WTC11 (cell line): ENCODE measurements at places on chromosomes 12 and 14. TPM values are rescaled to one million over a fixed set of nuclear protein-coding genes. Genes with fewer than 3 reads are reported as not detected.
A peak's percentile ranks its signal among the peaks of the same experiment; 100 is the strongest.

Gene PPTC7
- 14.2 to 15.6 TPM (median 14.9 TPM) in 3 replicates for total RNA-seq

GRCh38 chr12:52082988-52083637 is 3.6 kb downstream of the SMIM41 start:
- peak; percentile 83 for DNase-seq

GRCh38 chr12:65609359-65609771 is 214.9 kb upstream of the HMGA2 start:
- DNase-seq = no peak

Gene TAS2R9
- total RNA-seq = not detected in 3 replicates

DNA sequence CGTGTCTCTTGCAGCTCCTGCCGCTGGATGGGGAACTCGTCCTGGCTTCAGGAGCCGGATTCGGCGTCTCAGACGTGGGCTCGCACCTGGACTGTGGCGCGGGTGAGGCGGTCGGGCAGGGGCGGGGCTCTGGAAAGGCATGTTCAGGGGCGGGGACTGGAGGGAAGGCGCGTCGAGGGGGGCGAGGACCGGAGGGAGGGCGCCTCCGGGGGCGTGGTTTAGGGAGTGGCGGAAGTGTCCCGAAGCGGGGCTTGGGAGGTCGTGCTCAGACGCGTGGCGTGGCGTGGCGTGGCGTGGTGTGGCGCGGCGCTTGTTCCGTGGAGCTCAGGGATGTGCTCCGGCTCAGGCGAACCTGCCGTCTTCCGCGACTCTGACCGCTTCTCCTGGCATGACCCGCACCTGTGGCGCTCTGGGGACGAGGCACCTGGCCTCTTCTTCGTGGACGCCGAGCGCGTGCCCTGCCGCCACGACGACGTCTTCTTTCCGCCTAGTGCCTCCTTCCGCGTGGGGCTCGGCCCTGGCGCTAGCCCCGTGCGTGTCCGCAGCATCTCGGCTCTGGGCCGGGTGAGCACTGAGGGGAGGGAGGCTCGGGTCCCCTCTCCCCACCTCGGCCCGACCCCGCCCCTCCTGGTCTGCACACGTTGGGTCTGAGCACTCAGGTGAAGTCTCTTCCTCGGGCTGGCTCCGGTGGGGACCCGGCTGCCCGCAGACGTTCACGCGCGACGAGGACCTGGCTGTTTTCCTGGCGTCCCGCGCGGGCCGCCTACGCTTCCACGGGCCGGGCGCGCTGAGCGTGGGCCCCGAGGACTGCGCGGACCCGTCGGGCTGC is 6.2 kb downstream of the AMN start:
- DNase-seq = peak; percentile 88

- DNase-seq = peak; percentile 42
Observed at GRCh38 chr12:117100251-117100650, 1.0 kb upstream of the TESC start.

- no peak for DNase-seq
Observed at GRCh38 chr14:50936016-50936340, 8.3 kb downstream of the PYGL start.

- no peak for DNase-seq
Observed at GRCh38 chr12:118145798-118146156, 9.9 kb downstream of the PEBP1 start.

- DNase-seq = no peak
Observed at GRCh38 chr12:124497658-124498057, 69.8 kb downstream of the NCOR2 start.

GRCh38 chr14:100830681-100831080 is 4.8 kb downstream of the MEG3 start:
- DNase-seq = no peak

Gene CABP1
- total RNA-seq = 10.1 to 14.1 TPM (median 10.7 TPM) in 3 replicates

- DNase-seq = no peak
Observed at GRCh38 chr12:117968151-117968789, 520 bp downstream of the KSR2 start.

GRCh38 chr12:103780992-103781391 is 60.0 kb downstream of the NT5DC3 start:
- no peak for DNase-seq

GRCh38 chr12:52204095-52204930 is 12.5 kb upstream of the KRT80 start:
- DNase-seq = peak; percentile 10

- DNase-seq = no peak
Observed at GRCh38 chr14:65237941-65238340, 135.6 kb upstream of the MAX start.

GRCh38 chr12:28585146-28585545 is 394.9 kb downstream of the CCDC91 start:
- DNase-seq = no peak

DNA sequence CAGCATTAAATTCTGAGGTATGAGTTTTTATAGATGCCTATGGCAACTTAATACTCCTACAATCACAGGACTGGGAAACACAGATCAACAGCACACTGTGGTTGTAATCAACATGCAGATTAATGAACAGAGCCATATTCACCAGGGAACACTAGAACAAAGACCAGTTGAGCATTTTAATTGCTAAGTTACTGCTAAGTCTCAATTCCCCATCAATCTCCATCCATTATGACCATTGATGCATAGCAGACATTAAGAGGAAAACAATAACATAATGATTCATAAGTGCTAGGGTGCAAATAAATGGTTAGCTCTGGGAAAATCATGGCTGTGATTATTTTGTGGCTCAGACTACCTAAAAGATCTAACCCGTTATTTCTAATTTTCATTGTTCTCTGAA is 505.6 kb downstream of the TRHDE start:
- no peak for DNase-seq

DNA sequence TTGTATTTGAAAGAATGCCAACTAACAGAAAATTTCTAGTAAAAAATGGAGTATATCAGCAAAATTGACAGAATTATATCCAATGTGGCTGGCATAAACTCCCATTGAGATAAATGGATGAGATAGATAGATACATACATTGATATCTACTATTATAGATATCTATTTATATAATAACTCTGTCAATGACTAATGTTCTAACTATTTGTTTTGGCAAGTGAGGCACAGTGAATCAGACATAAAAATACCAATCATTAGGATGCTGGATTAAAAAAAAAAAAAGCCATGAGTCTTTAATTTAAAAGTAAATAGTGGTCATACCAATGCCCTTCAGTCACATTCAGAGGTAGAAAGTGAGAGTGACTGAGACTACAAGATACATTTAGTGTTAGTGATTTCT is 33.7 kb upstream of the GLIPR1 start:
- no peak for DNase-seq

DNA sequence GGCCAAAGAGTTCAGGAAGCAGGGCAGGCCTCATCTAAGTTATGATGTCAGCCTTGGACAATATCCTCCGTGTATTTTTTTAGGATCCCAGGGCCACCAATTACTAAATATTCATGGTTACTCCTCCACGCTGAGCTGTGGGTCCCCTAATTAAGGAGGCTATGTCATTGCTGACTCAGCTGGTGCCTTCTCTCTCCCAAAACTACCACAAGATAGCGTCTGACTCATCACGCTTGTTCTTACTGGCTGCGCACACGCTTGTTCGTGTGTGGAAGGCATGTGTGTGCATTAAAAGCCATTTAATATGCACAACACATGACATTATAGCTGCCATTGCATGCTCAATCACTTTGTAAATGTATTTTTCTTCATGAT is 78.3 kb downstream of the GSC start:
- DNase-seq = no peak

Gene MSRB3
- 0.80 to 1.8 TPM (median 0.85 TPM) in 3 replicates for total RNA-seq

- no peak for DNase-seq
Observed at GRCh38 chr12:68158432-68158831, 1.1 kb downstream of the IFNG start.

- DNase-seq = no peak
Observed at GRCh38 chr12:131793243-131794022, 34.8 kb upstream of the MMP17 start.

GRCh38 chr14:24036169-24036962 is 15.4 kb upstream of the CARMIL3 start:
- DNase-seq = peak; percentile 80

DNA sequence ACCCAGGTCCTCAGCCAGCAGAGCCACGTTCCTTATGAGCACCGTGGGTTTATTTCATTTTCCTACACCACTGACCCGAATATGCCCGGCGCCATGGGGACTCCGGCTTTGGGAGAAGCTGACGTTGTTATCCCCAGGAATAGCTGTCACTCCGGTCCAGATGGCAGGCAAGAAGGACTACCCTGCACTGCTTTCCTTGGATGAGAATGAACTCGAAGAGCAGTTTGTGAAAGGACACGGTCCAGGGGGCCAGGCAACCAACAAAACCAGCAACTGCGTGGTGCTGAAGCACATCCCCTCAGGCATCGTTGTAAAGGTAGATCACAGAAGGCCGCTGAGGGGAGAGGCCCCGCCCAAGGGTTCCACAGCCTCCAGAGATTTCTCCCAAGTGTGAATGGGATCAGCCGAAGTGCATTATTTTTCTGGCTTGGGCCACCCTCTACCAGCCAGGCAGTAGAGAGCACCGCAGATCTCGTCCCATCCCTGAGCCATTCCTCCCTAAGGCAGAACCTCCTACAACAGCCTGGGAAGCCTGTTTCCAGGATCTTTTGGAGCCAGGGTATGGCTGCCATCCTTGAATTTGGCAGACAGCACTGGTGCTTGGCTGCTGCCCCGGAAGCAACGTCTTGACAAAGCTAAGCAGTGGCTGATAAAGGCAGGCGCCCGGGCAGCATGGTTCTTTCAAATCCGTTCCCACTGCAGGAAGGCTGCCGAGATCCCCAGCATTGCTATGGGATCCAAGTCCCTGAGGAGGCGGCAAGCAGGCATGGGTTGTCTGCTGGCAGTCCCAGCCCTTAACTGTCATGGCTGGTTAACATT is 17.8 kb downstream of the CDK2AP1 start:
- no peak for DNase-seq

DNA sequence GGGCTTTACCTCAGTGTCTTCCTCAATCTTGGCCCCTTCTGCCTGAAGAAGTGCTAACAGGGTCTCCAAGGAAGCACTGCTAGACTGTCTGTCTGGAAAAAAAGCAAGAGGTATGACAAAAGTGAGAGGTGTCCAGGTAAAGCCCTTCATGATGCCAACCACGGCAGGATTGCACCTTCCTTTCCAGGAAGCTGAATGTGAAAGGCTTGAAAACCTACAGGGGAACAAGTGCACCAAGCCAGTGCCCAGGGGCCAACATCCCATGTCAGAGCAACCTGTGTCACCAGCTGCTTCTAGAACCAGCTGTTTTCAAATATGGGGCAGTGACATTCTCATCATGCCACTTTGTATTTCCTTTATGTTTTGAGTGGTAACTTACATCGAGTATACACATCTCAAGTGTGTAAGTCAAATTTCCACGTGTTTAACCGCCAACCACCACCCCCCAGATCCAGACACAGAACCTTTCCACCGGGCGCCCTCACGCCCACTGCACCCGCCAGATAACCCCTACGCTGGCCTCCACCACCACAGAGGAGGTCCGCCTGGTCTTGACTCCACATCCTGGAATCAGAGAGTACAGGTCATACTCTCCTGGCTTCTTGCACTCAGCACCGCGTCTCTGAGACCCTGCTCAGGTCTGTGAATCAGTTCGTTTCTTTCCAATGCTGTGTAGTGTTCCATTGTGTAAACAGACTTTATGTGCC is 27.3 kb downstream of the VPS37B start:
- DNase-seq = no peak

Gene NKX2-1
- total RNA-seq = 0.16 to 0.18 TPM in 2 of 3 replicates, not detected in the other

DNA sequence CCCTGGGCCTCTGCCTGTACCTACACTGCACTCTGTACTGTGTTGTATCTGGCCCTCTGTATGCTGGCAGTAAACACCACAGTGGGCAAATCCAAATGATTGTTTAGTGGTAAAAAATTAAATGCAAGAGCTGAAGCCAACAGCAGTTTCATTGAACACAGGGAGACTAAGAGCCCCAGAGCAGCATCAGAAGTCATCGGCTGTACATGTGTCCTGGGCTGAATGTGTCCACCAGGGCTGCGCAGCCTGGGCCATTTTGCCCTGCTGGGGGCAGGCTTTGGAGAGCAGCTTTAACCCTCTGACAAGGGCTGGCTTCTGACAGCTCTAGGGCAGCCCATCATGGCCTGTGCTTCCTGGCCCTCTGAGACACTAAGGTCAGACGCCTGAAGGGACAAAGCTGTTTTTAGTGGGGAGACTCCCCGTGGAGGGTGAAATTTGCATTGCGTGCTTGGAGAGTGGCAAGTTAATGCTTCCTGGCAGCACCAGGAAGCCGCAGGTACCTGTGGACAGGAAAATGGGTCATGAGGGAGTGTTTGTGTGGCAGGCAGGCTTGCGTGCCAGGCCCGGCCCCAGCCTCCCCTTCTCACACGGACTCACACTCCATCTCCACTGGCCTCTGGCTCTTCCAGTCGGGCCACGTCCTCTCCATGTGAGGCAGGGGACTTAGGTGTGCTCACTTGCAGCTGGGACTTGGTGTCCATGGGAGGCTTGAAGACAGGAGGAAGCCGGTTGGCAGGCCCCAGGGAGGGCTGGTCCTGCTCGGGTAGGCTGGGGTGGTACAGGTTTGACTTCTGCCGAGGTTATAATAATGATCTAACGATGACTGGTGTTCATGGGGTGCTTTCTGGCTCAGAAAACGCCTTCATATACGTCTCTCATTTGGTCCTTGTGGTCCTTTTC is 150.1 kb downstream of the TSPAN9 start:
- DNase-seq = peak; percentile 41

- no peak for DNase-seq
Observed at GRCh38 chr12:81888961-81889360, 129.8 kb upstream of the PPFIA2 start.

Gene ITGA7
- 77.8 to 96.2 TPM (median 80.4 TPM) in 3 replicates for total RNA-seq
